ENCODE measurements at places on chromosomes 6 and 20. TPM values are rescaled to one million over a fixed set of nuclear protein-coding genes. Genes with fewer than 3 reads are reported as not detected.

The VWA7 gene
- 32.5 TPM for total RNA-seq

The SCRT2 gene
- total RNA-seq = not detected

GRCh38 chr20:3565851-3566250 lies 95.0 kb downstream of the ATRN start:
- no peak for DNase-seq

DNA sequence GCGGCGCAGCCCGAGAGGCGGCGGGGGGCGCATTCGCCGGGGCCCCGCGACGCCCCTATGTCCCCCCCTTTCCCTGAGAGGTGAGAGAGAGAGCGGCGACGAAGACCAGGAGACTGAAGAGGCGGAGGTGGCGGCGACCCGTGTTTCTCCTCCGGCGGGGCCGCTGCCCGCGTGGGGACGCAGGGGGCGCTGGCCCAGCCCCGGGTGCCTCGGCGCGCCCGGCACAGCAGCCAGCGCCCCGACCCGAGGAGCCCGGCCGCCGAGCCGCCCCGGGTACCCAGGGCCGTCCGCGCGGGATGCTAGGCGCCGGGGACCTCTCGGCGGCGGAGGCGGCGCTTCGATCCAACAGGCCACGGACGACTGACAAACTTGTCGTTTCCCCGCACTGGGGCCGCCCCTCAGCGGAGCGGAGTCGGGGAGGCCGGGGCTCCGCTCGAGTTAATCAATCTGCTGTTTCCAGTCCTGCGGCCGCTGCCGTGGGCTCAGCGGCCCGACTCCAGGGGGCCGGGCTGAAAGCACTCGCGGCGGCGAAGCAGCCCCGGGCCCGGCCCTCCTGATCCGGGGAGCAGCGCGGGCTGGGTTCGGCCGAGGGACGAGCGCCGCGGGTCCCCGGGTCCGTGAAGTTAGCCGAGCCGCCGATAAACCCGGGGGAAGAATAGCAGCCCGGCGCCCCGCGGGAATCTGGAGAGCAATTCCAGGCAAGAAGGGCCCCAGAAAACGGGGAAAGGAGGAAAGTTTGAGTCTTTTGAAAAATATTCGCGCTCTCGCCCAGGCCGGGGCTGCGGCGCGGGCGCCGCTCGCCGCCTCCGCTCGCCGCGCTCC lies 631 bp downstream of the MDGA1 start:
- DNase-seq = peak; percentile 50

GRCh38 chr6:45609141-45609638 lies 231.5 kb upstream of the SUPT3H start:
- no peak for DNase-seq

The NKAPL gene
- 1.2 TPM for total RNA-seq
